CD4-positive, alpha-beta T cell treated with Interleukin-10 for 1 hour (primary cell): ENCODE measurements at places on chromosomes 3 and 15.
A peak's percentile ranks its signal among the peaks of the same experiment; 100 is the strongest.

DNA sequence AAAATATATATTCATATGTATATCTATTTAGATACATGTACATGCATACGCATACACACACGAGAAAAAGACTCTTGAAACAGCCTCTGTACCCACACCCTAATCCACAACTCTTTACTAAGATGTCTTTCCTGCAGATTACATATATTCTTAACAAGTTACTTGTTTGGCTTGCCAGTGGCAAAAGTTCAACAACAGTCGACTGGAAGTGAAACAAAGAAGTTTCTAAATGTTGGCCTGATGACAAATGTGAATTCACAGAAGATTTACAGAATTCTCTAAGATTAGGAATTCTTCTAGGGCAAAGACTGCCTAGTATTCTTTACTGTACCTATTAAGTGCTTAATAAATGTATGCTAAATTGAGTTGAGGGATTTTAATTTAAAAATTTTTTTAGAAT lies 116.8 kb downstream of the CDIN1 start:
- DNase-seq, result no peak

DNA sequence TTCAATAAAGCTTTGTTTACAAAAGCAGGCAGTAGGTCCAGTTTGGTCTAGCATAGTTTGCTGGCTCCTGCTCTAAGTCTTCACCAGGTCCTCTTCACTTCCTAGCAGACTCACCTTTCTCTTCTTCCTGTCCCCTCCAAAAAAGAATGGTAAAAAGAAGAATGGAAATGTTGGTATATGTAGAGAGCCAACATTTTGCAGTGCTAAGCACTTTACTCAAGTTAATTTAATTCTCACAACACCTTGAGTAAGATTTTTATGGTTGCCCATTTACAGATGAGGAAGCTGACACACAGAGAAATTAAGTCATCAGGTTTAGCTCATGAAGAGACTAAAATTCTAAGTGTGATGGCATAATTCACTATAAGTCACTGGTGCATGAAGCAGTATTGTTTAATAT lies 230.1 kb upstream of the PRICKLE2 start:
- DNase-seq, result no peak

GRCh38 chr3:155664925-155665695 lies 79.8 kb downstream of the PLCH1 start:
- no peak for DNase-seq

GRCh38 chr3:100129941-100130340 lies 15.6 kb upstream of the FILIP1L start:
- no peak for DNase-seq

DNA sequence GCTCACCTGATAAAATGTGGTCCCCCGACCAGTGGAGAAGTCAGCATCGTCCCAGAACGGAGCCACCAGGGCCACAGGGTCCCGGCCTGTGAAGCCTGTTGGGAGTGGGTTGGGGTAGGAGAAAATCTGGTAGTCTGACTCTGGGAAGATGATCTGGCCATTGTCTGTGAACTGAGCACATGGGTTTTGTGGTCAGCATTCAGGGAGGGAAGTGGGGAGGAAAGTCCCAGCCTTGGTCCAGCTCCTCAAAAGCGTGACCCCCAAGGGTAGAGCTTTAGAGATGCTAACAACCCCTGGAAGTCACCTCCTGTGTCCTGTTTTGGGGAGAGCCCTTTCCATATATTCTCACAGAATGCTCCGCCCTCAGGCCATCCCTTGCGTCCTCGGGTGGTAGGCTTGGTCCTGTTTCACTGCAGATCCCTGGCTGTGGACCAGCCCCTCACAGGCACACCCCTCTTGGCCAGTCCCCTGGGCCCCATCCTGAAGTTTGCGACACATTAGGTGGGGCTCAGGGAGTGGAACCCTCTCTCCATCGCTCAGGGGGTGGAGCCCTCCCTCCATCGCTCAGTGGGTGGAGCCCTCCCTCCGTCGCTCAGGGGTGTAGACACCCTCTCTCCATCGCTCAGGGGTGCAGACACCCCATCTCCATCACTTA lies 40.0 kb downstream of the MUC4 start:
- DNase-seq, result no peak

GRCh38 chr3:51389423-51390183 lies 1.5 kb upstream of the RBM15B start:
- DNase-seq, result peak; percentile 69

DNA sequence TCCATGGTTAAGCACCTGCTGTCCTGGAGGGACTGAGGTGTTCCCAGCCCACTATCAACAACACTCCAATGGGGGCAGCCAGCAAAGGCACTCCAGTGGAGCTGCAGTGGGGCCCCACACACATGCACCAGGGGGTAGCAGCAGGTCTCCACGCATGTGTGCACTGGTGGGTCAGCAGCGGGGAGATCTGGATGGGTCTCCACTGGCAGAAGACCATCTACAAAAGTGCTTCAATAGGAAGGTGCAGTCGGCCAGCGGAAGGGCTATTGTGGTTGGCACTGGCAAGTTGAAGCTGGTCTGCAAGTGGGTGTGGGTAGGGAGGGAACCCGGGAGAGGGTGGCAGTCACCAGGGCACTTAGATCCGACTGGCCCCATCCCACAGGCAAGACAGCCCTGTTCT lies 1355.4 kb downstream of the NSUN3 start:
- DNase-seq, result no peak
